ENCODE measurements at places on chromosomes 1 and 21.
A peak's percentile ranks its signal among the peaks of the same experiment; 100 is the strongest.

GRCh38 chr1:66761221-66761620 lies 9.0 kb downstream of the DYNLT5 start:
- no peak for DNase-seq

GRCh38 chr1:111842411-111842810 lies 86.7 kb downstream of the DDX20 start:
- no peak for DNase-seq

- no peak for DNase-seq
Measured at GRCh38 chr1:23598424-23598823, 39.1 kb upstream of the ID3 start.

- no peak for DNase-seq
Measured at GRCh38 chr1:244868484-244869363, 4.4 kb upstream of the HNRNPU start.

GRCh38 chr1:208413006-208413405 lies 168.8 kb upstream of the PLXNA2 start:
- no peak for DNase-seq

- DNase-seq = no peak
Measured at GRCh38 chr1:160885042-160885441, at the start of gene ITLN1. Gene ITLN1, minus strand, starts transcription at chr1:160885180. Its CDS starts 303 bp downstream, at chr1:160884877.

DNA sequence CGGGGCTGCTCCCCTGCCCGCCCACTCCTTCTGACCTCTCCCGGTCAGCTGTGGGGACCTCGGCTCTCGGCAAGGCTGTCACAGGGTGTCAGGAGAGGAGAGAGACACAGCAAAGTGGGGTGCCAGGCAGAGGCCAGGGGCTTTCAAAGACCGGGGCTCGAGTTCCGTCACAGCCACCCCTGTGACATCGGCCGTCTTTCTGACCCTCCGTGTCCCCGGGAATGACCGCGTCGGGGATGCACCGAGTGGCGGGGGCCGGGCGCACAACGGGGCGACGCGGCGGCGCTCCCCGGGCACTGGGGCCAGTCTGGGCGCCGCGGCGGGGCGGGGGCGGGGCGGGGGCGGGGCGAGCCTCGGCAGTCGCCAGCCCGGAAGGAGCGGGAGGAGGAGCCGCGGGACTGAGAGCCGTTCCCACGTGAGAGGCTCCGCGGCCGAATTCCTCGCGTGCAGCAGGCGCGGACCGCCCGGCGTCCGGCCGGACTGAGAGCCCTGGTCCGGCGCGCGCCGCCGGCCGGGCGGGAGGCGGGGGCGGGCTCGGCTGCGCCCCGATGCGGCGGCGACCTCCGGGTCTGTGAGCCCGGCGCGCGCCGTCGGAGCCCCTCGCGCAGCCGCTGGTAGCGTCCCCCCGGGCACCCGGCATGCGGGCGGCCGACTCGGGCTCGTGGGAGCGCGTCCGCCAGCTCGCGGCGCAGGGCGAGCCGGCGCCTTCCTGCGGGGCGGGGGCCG lies 229.7 kb upstream of the TMEM51 start:
- DNase-seq = peak; percentile 56

GRCh38 chr1:17066361-17067068 lies 12.7 kb upstream of the SDHB start:
- no peak for DNase-seq

DNA sequence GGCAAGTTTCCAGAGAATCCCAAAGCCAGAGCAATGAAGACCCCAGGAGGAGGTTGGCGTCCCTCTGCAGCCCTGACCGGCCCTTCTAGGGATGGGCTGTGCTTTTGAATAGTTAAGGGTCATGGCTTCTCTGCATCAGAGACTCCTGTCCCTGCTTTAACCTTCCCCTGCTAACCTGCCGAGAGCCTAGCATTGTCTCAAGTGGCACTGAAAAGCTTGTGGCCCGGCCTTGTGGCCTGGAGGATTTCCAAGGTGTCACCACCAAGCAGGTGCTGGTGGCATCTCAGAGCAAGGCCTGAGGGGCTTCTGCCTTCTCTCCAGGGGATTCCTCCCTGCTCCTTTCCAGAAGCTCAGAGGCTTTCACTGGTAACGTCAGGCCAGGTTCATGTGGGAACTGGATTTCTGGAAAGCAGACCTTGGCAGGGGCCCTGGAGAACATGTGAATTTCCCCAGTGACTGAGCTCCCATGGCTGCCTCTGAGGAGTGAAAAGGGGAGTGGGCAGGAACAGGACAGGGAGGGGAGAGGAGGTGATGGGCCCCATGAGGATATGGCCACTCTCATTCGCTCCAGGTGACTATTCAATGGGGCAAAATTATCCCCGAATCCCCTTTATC lies 409.9 kb downstream of the PTPRU start:
- no peak for DNase-seq

DNA sequence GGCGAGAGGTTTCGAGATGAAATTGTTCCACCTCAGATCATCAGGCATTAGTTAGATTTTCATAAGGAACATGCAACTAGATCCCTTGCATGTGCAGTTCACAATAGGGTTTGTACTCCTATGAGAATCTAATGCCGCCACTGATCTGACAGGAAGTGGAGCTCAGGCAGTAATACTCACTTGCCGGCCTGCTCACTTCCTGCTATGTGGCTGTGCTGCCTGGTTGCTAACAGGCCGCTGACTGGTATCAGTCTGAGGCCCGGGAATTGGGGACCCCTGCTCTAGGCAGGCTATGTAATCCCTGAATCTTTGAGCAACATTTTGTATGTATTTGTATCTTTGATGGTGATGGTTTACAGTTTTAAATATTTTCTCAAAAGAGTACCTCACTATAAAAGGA lies 32.5 kb downstream of the XKR8 start:
- DNase-seq = no peak

GRCh38 chr1:101026430-101026788 lies 825 bp upstream of the DPH5 start:
- no peak for DNase-seq

DNA sequence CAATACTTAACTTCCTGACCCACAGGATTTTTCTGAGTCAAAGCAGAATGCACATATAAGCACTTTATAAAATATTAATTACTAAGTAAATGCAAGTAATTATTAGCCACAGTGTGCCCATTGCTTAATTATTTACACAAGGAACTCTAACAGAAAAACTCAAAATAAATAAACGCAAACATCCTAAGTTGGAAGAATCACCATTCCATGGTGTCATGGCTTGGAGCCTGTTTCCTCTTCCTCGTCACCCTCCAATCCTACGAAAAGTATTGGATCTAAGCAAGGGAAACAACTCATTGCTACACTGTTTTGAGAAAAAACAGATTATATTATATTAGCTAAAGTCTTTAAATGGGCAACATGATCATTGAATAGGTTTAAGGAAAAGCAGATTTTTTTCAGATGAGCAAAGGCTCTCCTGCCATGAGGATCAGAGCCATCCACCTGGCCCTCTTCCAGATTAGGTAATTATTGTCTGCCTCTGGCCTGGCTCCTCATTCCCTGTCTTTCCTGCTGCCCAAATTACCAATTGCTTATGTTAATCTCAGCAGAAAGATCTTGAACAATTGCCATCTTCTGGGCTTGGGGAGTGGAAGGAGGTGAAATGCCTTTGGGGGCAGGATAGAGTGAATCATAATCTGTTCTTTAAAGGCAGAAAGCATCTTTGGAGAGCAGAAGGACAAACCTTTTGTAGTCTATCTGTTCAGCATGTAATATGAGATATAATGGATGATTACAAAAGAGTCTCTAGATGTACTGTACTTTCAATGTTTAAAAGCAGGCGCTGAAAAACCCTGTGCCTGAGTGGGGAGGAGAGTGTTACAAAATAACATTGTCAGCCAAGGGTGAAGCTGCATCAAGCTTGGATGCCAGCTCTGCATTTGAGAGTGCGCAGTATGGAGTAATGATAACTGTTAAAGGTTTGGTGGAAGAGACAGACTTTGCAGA lies 121.2 kb downstream of the DUSP10 start:
- DNase-seq = no peak

- DNase-seq = no peak
Measured at GRCh38 chr1:96367791-96368190, 353.8 kb upstream of the PTBP2 start.

DNA sequence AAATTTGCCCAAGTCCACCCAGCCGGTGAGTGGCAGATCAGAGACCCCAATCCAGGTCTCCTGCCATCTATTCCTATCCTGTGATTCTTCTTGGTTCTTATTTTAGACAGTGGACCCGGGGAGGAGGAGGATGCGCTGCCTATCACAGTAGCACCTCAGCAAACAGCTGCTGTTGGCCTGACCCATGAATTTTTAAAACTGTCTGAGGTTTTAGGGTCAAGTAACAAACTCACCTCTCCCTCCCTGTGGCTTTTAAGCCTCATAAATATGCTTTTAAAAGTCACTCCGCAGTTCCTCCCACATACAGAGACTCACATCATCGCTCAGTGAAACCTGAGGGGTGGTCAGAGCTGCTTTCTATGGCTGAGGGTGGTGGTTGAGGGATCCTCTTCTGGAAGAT lies 128.6 kb downstream of the NAV1 start:
- DNase-seq = no peak

DNA sequence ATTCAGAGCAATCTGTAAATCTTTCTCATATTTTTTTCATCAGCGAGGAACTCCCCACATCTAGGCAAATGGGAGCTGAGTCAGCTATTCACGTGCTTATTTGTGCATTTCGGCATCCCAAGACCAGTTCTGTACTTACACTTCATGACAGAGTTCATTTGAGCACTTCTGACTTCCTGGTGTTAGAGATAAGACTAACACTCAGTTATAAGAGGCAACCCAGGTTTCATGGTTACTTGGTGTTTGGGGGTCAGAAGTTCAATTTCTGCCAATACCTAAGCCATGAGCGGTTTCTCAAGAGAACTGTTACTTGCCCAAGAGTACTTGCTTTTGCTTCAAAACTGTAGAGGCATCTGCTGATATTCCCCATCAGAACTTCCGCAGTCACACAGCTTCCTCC lies 24.1 kb upstream of the DESI2 start:
- DNase-seq = no peak

GRCh38 chr21:46161633-46162592 lies 6.5 kb upstream of the FTCD start:
- no peak for DNase-seq

DNA sequence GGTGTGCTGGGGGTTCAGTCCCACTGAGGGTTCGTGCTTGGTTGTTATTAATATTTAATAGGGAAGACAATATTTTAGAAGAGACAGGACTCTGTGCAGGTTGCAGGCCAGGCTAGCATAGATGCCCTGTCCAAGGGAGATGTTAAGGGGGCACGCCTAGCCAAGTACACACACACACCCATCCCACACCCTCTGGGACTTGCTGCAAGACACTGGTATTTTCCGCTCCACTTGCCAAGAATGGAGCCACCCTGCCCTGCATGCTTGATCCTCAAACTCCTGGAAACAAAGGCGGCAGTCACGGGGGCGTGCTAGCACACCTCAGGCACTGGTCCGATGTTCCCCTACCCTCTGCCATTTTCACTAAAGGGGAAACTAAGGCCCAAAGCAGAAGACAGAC lies 99.1 kb downstream of the MRPL37 start:
- DNase-seq = no peak

DNA sequence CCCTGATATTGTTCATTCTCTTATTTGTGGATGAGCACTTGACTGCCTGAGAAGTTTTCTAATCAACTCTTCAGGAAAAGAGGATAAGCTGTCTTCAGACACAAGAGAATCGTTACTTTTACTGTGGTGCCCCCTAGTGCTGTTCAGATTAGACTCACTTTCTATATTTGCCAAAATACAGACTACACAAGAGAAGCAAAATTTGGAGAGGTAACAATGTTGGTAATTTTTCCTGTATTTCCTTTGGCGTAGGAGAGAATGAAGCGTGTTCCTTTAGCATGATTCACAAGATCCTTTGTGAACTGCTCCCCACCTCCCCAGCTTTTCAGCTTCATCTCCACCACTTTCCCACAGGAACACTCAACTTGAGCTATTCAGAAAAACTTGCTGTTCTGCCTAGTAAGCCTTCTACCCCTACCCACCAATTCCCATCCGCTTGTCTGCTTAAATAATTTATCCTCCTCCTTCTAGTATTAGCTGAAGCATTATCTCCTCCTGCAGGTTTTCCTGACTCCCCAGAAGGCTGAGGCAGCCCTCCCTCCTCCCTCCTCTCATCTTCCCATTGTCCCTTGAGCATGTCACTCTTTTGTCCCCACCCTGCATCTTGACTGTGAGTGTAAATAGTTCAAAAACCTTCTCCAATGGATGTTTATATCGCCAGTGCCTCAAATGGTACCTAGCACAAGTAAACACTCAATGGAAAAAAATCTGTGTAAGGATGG lies 4.5 kb downstream of the TNFSF4 start:
- no peak for DNase-seq

DNA sequence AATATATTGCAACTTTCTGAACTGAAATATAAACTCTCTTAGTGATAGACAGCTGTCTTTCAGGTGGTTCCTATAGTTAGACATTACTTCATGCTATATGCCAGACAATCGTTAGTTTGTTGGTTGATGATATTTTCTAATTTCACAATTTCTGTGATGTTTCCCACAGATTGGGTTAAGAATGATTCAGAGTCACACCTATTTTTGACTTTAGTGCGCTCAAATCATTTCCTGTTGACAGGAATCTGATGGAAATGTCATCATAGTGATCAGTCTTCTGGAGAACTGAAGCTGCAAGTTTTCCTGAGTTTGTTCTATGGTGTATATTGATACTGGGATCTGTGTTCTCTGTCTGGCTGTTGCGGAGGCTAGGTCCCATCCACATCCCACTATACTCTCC lies 119.7 kb downstream of the C1orf21 start:
- DNase-seq = no peak
